ENCODE measurements at places on chromosomes 3 and 15.

- DNase-seq = no peak
- no peaks in the 10 kb centered on the region for H3K4me1 ChIP-seq
- H3K4me3 ChIP-seq = no peak overlapping the region
- peaks cover 10% of the 10 kb centered on the region for H3K36me3 ChIP-seq
- H3K27me3 ChIP-seq = no peaks in the 10 kb centered on the region
These were observed 52.7 kb downstream of the CLDN18 start for GRCh38 chr3:138062626-138063025.

DNA sequence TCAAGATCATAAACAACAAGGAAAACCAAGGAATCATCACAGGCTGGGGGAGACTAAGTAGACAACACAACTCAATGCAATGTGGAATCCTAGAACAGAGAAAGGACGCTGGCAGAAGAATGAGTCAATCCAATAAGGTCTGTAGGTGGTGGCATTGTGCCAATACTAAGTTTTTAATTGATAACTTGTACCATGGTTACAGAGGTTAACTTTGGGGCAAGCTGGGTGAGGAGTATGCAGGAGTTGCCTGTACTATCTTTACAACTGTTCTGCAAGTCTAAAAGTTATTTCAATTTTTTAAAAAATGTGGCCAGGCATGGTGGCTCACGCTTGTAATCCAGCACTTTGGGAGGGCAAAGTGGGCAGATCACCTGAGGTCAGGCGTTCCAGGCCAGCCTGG, 46.2 kb downstream of the RORA start:
- DNase-seq = no peak
- no peaks in the 10 kb centered on the region for H3K4me1 ChIP-seq
- H3K27ac ChIP-seq = no peak overlapping the region
- no peaks in the 10 kb centered on the region for H3K36me3 ChIP-seq
- H3K4me3 ChIP-seq = no peak overlapping the region

- no peaks in the 10 kb centered on the region for H3K36me3 ChIP-seq
- peak; percentile 14 for DNase-seq
These were observed 27.3 kb downstream of the SPTSSB start for GRCh38 chr3:161343986-161344385.

DNA sequence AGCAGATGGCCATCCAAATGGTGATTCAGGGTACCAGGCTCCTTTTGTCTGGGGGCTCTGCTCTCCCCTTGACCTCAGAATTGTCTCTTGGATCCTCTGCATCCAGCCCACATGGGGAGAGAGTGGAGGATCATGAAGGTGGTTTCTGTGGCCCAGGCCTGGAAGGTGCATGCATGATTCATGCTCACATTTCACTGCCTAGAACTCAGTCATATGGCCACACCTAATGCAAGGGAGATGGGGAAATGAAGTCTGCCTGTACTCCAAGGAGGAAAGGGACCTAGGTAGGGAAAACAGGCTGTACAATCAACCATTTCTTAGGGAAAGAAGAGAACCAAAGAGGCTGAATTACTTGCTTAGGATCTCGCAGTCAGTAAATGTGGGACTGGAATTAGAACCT, 15.1 kb downstream of the HRG start:
- H3K4me1 ChIP-seq = no peaks in the 10 kb centered on the region
- H3K27ac ChIP-seq = no peak overlapping the region

DNA sequence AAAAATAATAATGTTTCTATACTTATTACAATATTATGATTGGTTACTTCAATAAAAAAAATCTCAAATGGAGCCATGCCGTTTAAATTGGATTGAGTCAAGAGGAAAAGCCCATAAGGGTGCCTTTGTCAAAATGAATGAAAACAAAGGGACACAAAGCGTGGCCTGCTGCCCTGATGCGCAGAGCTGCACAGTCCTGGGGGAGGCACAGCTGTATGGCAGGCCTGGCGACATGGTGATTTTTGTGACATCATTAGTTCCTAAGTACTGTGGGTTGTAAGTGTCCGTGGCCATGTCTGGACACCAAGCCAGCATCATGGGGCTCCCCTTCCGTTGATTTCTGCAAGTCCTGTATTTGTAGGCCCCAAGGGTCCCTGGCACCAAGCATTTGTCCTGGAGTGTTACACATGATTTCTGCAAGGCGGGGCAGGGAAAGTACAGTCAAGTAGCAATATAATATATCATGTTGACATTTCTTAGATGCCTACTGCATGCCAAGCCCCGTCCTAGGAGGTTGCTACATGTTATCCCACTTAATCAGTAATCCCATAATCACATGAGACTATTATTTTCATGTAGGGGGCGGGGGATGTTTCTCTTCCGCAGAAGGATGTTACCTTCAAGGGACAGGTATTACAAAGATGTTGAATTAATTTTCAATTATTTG, 59.7 kb downstream of the GHSR start:
- no peak for DNase-seq
- no peaks in the 10 kb centered on the region for H3K4me1 ChIP-seq
- no peak overlapping the region for H3K27ac ChIP-seq
- no peaks in the 10 kb centered on the region for H3K27me3 ChIP-seq
- H3K36me3 ChIP-seq = peaks cover 1% of the 10 kb centered on the region

All from stomach (tissue), 19 donors.